ENCODE measurements at places on chromosomes 1 and 21. TPM values are rescaled to one million over a fixed set of nuclear protein-coding genes. Genes with fewer than 3 reads are reported as not detected.

Gene CFAP141
- polyA plus RNA-seq: not detected

Gene PTGFR
- not detected for polyA plus RNA-seq

Gene COL9A2
- 3.0 TPM for polyA plus RNA-seq

Gene CLIC6
- not detected for polyA plus RNA-seq

Gene OXCT2
- polyA plus RNA-seq: 0.47 TPM

Gene MYBPH
- polyA plus RNA-seq: not detected

Gene RIPK4
- not detected for polyA plus RNA-seq

Gene COL6A2
- 0.16 TPM for polyA plus RNA-seq

Gene GNAT2
- polyA plus RNA-seq: not detected
